Spinal cord (tissue), 10 donors: ENCODE measurements at places on chromosomes 3 and 15.

DNA sequence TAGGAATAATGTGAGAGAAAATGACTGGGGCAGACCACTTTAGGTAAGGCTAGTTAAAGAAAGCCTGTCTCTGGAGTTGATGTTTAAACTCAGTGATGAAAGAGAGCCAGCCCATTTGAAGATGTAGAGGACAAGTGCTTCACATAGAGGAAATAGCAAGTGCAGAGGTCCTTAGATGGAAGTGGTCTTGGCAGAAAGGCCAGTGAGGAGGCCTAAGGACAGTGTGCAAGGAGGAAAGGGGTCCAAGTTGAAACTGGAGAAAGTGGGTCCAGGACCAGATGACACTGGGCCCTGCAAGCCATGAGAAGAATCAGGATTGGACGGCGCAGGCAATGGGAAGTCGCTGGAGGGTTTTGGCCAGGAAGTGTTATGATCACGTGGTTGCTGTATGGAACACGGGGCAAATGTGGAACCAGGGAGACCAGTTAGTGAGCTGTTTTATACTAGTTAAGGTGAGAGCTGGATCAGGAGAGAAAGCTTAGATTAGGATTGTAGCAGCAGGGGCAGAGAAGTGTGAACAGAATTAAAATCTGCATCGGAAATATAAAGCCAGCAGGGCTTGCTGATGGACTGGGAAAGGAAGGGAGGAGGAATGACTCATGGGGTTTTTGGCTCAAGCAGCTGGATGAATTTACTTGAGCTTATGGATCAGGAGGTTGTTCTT, 48.0 kb upstream of the SCAANT1 start:
- DNase-seq: no peak

- DNase-seq: no peak
Observed at GRCh38 chr3:150303768-150304167, 104.3 kb upstream of the TSC22D2 start.

DNA sequence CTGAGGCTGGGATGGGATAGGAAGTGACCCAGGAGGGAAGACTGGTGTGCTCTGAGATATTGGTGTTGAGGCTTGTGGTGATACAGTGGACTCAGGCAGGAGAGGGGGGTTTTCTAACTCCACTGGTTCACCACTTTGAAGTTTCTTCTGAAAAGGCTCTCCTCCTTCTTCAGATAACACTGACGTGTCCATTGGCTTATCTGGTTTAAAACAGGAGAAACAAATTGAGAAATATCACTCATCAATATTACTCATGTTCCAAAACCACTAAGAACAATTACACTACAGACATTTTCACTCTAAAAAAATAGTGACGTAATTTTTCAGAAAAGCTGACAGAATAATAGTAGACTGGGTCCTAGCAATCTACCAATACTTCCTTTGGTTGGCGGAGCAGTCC, 23.1 kb downstream of the TP53BP1 start:
- no peak for DNase-seq

DNA sequence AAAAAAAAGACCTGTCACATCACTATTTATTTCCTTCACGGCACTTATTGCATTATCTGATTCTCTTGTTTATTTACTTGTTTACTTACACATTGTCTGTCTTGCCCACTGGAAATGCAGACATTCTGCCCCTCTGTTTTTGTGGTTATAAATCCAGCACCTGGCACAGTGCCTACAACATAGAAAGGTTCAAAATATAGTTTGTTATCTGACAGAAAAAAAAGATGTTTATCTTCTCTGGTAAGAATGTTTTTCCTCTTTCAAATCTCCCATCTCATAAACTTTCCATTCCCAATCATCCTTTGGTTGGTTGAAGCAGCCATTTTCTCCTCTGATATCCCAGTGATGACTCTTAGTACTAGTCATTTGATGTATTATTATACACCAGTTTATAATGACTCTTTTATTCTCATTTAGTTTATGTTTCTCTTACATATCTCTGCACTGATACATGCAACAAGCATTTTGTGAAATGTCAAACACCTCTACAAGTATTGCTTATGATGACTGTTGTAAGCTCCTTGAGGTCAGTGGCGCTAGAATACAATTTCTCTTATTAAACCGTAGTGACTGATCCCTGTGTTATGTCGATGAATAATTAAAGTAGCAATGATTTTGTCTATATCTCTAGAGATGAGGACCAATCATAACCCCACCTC, 398.4 kb upstream of the TBL1XR1 start:
- DNase-seq: no peak

DNA sequence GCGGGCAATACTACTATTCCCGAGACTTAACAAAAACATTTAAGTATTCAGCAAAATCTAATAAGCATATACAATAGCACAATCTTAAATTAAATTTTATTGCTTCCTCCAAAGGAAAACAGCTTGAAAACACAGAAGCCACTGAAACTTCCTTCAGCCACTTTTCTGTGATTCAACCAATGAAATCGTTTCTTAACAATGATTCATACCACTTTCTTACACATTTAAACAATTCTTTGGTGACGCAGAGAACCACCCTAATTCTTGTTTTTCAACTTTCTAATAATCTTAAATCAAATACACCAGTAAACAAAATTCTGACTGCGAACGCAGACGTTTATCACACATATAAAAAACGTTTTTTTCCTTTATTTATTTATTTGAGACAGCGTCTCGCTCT, 4.1 kb downstream of the TJP1 start:
- DNase-seq: no peak

- DNase-seq: no peak
Observed at GRCh38 chr3:152331018-152331541, 62.4 kb downstream of the MBNL1 start.

- no peak for DNase-seq
Observed at GRCh38 chr3:184553385-184553784, 8.2 kb upstream of the EPHB3 start.

GRCh38 chr3:126478581-126479310, 3.1 kb upstream of the ZXDC start:
- no peak for DNase-seq

GRCh38 chr3:101036676-101037075, 43.5 kb upstream of the ABI3BP start:
- no peak for DNase-seq

GRCh38 chr15:63672775-63673174, 75.6 kb downstream of the FBXL22 start:
- no peak for DNase-seq

GRCh38 chr3:104909198-104909597, 457.5 kb upstream of the ALCAM start:
- no peak for DNase-seq

DNA sequence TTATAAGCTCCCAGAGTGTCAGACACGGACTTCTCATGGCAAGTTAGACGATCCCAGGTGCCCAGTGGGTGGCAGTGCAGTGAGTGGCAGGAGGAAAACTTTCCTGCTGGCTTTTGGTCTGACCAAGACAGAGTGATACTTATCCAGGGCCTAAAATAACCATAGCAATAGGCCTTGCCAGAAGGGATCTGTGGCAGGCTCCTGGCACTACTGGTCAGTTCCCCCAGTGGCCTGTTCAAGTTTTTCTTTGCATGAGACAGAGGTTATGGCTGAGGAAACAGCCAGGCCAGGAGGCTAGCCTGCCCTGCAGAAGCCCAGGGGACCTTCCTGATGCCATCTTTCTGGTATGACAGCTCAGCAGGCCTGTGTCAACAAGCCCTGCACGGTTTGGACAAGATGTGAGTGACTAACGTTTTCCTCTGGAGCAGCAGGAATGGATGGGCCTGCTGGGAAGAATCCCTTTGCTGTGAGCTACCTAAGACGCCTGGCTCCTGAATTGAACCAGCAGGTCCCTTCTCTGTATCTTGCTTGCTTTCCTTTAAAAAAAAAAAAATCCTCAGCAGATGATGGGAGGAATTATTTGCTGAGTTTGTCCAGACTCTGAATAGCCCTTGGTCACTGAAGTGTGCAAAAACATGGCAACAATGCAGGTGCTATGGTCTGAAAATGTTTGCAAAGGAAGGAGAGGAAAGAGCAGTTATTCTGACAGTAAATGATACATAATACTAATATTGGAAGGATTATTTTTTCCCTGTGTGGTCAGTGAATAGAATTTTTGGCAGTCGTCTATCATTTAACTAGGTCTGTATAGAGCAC, 18.0 kb downstream of the SCG5 start:
- DNase-seq: no peak

DNA sequence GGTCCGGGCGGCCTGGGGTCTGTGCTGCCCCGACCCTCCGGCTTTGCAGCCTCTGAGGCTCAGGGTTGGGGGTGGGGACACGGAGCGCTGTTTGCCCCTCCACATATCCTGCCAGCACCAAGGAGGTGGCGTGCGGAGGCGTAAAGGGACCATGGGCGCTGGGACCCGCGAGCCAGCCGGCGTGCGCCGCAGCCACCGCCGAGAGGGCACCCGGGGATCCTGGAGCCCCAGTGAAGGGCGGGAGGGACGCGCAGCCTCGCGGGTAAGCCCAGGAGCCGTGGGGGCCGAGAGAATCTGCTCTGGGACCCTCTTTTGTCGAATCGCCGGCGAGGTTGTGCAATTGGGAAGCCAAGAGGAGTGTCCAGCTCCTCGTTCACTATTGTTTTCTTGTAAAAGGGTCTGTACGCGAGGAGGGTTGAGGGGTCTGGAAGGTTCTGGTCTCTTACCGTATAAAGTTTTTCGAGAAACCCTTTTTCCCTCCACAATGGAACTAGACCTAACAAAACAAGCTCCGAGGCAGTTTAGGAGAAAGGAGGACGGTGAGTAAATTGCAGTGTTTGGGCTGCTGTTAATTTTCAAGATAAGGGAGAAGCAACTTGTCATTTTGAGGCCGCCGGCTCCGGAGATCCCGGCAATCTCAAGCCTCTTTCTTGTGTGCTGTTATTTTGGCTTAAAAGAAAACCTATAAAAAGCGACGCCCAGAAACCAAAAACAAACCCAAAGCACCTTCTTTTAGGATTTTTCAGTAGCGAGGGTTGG, 29.9 kb upstream of the ST3GAL6 start:
- no peak for DNase-seq

GRCh38 chr3:12479919-12480427, 4.3 kb upstream of the TSEN2 start:
- DNase-seq: peak; percentile 88

GRCh38 chr15:80536716-80537115, 132.5 kb downstream of the ARNT2 start:
- DNase-seq: no peak

- no peak for DNase-seq
Observed at GRCh38 chr3:18249126-18249525, 176.0 kb downstream of the SATB1 start.

GRCh38 chr3:171901615-171902312, 58.6 kb downstream of the TMEM212 start:
- DNase-seq: no peak

DNA sequence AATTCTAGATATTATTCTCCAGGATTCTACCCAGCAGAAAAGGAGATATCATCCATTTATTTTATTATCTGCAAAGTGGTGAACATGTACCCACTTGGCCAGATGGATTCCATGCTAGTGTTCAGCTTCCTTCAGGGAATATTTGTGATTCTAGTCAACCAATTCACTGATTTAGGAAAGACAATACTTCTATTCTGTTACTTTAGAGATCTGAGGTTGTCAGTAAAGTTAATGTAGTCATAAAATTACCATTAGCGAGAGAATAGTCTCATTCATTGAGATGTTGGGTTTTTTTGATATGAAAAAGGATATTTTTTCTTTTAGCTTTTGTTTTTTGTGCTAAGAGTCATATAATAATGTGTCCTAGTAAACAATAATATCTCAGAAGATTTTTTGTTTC, 222.8 kb downstream of the CGGBP1 start:
- no peak for DNase-seq

DNA sequence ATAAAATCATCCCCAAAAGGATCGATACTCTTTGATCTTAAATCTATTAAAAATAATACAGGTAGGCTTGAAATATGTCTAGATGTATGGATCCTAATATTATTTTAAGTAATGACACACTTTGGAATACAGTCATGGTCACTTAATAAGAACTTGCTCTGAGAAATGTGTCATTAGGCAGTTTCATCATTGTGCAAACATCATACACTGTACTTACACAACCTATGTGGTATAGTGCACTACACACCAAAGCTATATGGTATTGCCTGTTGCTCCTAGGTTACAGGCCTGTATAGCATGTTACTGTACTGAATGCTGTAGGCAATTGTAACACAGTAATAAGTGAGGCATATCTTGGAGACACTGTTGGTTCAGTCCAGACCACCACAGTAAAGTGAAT, 307.1 kb downstream of the RAP2B start:
- no peak for DNase-seq

- DNase-seq: no peak
Observed at GRCh38 chr15:44441095-44441501, 13.7 kb downstream of the CTDSPL2 start.

DNA sequence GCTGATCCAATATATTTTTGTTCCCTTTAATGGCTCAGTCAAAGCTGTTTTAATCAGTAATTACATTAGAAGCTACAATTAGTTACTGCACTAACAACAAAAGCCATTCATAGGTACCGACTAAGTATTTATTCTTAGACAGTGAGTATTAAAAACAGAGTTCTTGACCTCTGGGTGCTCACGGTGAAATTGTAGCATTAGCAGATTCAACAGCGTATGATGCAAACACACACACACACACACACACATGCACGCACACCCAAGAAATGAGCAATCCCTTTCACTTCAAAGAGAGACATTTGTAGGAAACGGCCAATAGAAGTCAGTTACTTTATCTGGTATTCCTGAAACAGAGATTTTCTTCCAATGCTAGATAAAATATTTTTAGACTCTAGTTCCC, 27.0 kb upstream of the MITF start:
- no peak for DNase-seq

GRCh38 chr3:125525153-125525552, 5.2 kb upstream of the SNX4 start:
- no peak for DNase-seq

- no peak for DNase-seq
Observed at GRCh38 chr15:66956672-66957430, 108.6 kb upstream of the SMAD3 start.

DNA sequence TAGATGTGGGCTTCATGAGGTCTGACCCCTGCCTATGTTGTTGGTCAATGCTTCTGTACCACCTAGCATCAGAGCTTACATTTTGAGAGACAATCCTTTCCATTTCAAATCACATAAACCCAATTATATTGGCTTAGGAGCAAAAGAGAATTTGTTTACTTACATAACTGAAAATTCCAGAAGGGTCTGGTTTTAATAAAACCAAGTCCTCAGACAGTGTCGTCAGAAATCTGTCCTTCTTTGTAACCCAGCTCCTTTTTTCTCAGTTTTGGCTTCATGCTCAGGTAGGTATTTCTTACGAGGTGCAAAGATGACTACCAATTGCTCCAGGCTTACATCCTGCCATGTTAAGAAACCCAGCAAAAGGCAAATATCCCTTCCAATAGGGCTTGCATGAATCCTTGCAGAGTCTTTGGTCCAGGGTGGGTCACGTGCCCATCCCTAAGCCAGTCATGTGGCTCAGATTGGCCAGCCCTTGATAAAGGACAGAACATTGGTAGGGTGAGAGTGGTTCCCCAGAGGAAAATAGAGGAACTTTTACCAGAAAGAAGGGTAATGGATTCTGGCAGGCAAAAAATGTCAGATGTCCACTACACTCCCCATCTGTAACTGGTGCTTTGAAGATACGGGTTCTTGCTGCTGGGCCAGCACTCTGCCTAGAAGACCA, 50.2 kb upstream of the VILL start:
- no peak for DNase-seq
